Vagina (tissue), 2 donors: ENCODE measurements at places on chromosomes 11 and 22. TPM values are rescaled to one million over a fixed set of nuclear protein-coding genes. Genes with fewer than 3 reads are reported as not detected.

The GSTT2B gene
- total RNA-seq: not detected

The OR2AG2 gene
- total RNA-seq: not detected

The RAB6A gene
- total RNA-seq: 148 TPM

DNA sequence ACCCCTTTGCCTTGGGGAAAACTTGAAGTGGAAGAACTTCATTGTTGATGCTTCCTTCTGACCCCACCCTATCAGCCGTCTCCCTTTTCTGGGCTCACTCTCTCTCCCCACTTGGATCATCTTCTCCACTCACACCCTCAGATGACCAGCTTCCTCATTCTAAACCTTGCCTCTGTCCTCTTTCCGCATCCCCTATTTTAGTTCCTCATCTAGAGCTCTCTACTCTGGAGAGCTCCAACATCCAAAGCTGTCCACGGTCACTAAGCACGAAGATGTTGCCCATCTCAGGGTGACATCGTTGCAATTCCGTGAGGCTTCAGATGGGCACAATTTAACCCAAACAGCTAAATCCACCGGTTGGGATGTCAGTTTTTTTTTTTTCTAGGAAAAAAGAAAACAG is 31.6 kb upstream of the ME3 start:
- no peak for DNase-seq

DNA sequence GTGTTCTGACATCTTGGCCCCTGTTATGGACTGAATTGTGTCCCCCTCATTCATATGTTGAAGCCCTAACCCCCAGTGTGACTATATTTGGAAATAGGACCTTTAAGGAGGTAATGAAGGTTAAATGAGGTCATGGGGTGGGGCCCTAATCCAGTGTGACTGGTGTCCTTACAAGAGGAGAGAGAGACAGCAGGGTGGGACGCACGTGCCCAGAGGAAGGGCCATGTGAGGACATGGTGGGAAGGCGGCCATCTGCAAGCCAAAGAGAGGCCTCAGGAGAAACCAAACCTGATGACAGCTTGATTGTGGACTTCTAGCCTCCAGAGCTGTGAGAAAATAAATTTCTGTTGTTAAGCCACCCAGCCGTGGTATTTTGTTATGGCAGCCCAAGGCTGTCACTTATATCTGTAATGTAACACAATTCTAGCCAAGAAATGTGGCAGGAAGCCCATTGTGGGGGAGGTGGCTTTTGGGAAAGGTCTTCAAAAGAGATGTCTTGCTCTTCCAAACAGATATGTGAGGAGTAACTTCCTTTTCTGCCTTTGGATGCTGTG is 23.7 kb downstream of the SLC22A6 start:
- DNase-seq: no peak

DNA sequence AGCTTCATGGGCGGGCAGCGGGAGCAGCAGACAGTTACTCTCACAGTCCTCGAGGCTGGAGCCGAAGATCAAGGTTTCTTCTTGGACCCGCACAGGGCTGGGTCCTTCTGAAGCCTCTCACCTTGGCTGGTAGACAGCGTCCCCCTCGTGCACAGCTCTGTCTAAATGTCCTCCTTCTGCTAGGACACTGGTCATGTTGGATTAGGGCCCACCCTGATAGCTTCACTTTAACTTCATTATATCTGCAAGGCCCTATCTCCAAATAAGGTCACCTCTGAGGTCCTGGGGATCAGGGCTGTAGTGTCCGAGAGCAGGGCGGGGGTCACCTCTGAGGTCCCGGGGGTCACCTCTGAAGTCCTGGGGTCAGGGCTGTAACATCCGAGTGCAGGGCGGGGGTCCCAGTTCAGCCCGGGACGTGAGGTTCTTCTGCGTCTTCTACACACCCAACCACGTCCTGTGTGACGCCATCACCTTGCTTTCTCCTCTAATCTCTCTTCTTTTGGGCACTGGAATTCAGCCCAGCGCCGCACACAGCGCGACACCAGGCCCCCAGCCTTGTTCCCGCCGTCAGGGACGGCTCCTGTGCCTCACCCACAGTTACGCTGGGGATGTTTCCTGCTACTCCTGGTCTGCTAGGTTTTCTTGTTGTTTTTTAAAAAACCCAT is 34.1 kb upstream of the TOLLIP start:
- DNase-seq: peak; percentile 67

GRCh38 chr11:21353425-21353824 is 684.0 kb downstream of the NELL1 start:
- no peak for DNase-seq

DNA sequence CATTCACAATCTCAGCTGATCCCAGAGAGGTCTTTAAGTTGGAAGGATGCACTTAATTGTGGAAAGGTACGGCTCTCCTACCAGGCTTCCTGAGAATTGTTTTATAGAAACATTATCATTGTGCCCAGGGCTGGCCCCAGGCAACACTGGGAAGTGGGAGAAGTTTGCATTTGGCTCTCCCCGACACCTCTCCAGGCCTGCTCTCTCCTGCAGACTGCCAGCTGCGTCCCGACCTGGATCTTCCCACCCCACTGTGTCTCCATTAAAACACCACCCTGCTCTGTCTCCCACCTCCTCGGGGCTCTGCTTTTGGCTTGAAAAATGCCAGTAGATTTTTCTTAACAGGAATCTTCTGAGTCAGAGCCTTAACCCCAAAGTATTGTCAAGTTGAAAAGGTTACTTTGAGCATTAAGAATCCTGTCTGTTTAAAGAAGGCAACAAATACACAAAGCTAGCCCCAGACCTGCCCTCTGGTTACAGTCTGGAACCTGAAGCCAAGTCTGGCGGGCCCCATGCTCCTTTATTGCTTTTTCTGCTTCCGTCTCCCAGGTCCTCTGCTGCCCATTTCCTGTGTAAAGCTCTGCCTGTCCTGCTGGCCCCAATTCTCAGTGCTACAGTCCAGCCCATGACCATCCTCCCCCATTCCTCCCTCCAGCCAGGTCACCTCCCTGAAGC is 530.2 kb downstream of the SOX6 start:
- no peak for DNase-seq

DNA sequence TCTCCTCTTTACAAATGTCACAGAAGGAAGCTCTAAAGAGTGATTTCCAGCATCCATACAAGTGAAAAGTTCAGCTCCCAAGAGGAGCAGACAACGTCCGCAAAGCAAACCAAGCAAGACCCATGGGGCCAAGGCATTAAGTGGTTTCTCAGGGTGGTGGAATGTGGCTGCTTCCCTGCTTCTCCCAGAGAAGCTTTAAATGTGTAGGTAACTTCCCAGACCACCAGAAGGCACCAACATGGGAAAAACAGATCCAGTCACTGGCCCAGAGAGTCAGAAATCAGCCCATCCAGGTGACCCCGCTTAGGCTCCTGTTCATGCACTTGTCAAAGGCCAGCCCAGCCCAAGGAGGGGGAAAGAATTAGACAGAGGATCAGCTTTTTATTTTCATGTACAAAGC is 13.3 kb upstream of the PHF21A start:
- no peak for DNase-seq

DNA sequence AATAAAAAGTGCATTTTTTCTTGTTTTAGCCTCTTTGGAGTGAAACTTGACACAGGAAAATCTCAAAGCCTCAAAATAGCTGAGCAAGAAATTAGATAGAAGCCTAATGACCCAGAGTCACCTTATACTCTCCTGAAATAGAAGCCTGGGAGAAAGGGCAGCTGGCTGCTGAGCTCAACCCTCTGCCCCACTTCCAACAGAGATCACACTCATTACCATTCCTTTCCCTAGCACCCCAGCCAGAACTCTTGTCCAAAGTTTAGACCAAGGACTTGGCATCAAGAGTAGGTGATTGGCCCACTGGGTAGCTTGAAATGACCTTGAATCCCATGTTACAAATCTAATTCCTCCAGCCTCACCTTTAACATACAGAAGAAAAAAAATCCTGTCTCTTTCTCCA is 62.7 kb upstream of the AMOTL1 start:
- no peak for DNase-seq

- no peak for DNase-seq
Observed at GRCh38 chr11:130533113-130533798, 84.8 kb downstream of the ADAMTS15 start.

- DNase-seq: peak; percentile 98
Observed at GRCh38 chr11:34274712-34275398, 83.0 kb downstream of the ABTB2 start.

DNA sequence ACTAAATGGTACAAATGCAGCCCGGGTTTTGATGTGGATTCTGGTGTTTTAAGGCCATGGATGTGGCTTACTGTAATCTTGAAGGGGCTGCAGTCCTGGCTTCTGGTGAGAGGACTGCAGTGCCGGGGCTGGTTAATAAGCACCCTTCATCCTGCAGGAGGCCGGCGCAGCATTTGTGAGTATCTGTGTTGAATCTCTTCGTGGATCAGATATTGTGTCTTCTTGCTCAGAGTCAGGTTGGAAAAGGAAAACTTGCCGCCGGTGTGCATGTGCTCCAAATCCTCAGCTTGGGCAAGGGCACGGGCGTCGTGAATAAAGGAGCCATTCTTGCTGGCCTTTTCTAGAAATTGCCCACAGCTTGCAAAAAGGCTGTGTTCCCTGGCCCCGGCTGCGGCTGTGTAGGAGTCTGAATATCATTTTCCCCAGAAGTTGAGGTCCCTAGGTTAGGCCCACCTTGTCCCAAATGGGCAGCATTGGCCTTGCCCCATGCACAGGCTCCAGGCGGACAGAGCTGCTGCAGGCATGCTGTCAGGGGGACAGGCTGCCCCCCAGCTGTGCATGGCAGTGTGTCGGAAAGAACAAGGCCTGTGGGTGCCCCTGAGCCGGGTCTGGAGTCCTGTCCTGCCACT is 28.9 kb upstream of the PARVB start:
- DNase-seq: no peak

DNA sequence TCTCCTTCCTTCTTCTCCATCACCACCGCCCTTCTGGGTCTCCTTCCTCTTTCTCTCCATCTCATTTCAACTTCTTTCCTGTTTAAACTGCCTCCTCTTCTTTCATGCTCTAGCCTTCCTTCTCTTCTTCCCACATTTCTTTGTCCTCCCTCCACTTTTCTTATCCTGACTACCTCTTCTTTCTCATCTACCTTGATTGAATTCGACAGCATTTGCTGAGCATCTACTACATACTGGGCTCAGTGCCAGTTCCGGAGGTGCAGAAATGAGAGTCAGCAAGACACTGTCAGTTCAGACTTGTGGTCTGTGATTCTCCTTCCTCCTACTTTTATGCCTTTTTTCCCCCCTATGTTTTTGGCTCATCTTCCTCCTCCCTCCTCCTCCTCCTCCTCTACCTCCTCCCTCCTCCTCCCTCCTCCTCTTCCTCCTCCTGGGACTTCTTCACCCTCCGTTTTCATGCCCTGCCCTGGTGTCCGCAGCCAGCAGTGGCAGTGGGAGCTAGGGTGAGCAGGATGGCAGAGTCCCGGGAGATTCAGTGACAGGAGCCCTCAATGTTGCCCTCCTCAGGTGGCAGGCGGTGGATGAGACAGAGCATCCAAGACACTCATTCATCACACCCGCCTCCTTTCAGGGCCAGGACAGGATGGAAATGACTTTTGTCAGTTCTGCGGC is 146.0 kb upstream of the SEZ6L start:
- DNase-seq: peak; percentile 74

GRCh38 chr11:31060880-31061279 is 308.7 kb downstream of the DCDC1 start:
- no peak for DNase-seq

DNA sequence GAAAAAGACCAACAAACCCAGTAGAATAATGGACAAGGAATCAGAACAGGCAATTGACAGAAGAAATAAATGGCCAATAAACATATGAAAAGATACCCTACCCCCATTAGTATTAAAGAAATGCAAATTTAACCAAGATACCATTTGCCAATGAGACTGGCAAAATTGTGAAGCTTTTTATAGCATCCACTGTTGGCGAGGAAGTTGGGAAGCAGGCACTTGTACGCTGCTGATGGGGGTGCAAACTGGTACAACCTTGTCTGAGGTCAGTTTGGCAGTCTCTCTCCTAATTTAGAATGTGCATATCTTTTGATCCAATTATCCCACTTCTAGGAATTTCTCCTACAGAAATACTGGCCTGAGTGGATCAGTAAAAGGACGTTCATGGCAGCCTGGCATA is 8.6 kb upstream of the NRXN2 start:
- DNase-seq: no peak

- DNase-seq: no peak
Observed at GRCh38 chr22:49561338-49561737, 266.3 kb downstream of the BRD1 start.
